ENCODE measurements at places on chromosomes 1 and 21.
A peak's percentile ranks its signal among the peaks of the same experiment; 100 is the strongest.

GRCh38 chr1:1062348-1063163 is 11.6 kb downstream of the RNF223 start:
- no peak for DNase-seq

- DNase-seq = no peak
These were observed 251.3 kb downstream of the PCP4 start for GRCh38 chr21:40118527-40118926.

DNA sequence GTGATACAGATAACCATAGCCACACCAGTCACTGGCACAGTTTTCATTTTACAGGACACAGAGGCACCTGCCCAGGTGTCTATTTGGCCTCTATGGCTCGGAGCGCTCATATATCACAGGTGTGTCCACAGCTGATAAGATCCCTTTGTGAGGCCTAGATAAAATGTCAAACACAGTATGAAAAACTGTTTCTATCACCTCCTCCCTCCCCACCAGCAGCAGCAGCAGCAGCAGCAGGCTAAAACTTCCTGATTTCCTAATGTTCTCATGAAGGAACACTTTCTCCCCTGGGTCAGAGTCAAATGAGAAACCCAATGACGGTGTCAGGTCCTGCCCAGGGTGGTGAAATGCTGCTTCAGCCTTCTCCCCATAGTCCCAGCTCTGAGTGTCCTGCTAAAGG is 24.4 kb downstream of the ELAPOR1 start:
- DNase-seq = no peak

GRCh38 chr1:3348196-3348865 is 106.1 kb upstream of the ARHGEF16 start:
- no peak for DNase-seq

GRCh38 chr1:21706151-21706835 is 37.1 kb upstream of the RAP1GAP start:
- peak; percentile 48 for DNase-seq

Data from ecto neural progenitor cell (in vitro differentiated cells).